NCI-H2171 treated with DMSO at 0.1 percent for 48 hours (cell line): ENCODE measurements at places on chromosomes 7 and 10.
A peak's percentile ranks its signal among the peaks of the same experiment; 100 is the strongest.

GRCh38 chr7:125695626-125696025 is 766.0 kb upstream of the POT1 start:
- peak; percentile 83 for DNase-seq

DNA sequence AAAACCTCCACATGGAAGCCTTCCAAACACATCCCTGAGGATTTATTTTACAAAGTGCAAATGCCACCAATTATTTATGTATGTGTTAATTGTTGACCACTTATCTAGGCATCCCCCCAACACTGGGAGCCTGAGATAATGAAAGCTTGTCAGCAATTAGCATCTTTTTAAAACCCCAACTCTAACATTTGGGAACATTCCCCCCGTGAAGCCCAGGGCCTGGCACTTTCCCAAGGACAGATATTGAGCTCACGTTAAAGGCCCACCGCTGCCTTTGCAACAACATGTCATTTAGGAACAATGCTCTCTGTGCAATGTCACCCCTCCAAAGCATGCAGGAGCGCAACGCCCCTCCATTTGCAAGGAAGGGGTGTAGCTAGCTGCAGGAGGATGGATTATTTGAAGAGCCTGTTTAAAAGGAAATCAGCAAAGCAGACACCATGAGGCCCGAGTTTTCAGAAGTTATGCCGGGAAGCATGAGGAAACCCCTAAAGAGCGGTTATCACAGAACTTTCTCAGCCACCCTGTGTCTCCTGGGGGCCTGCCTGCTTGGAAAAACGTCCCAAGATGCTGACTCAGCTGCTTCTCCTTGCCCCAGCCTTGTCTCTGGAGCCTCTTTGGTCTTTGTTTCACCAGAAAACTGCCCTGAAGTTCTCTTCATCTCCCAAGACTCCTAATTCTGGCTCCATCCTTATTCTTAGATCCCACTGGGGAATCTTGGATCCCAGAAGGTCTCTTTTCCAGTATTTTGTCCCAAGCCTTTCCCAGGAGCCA is 444.1 kb downstream of the GRID1 start:
- DNase-seq, result peak; percentile 14

- DNase-seq, result no peak
Observed at GRCh38 chr10:125076121-125076825, 84.1 kb downstream of the CTBP2 start.

- no peak for DNase-seq
Observed at GRCh38 chr10:101772895-101773761, 2.8 kb downstream of the FGF8 start.

DNA sequence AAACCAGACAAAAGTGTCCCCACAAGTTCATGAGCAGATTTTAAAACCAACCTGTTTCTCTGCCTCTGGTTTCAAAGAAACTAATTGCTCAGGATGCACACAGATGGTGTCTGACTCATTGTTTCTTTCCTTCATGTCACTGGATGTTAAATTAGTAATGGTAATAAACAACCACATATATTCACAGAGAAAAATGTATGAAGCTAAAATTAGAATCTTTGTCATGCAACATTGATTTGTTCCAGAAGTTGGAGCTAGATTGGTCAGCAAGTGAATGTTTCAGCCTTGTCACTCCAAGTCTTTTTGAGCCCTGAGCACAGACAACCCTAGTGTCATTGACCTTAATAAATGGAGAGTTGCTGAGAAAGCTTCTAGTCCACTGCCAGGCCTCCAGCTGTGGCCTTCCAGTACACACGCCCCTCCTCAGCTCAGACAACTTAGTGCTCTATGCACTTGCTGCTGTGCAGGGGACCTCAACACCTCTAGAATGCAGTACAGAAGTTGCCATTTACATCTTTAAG is 175.9 kb downstream of the CCDC71L start:
- DNase-seq, result no peak

DNA sequence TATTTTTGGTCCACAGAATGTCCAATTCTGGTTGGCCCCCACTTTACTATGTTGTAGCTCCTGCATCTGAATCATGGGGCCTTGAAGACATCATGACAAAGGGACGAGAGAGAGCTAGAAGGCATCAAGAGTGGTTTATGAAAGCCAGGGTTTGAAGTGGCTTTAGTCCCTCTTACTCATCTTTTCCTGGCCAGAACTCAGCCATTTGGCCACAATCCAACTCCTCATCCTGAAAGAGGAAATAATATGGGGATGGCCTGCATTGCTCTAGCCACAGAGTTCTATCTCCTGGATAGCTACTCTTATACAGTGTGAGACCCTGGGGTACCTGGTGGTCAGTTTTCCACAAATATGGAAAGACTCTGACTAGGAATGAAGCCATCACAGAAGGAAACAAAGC is 418.9 kb downstream of the XPNPEP1 start:
- DNase-seq, result no peak

- no peak for DNase-seq
Observed at GRCh38 chr10:126712681-126713080, 42.2 kb upstream of the C10orf90 start.

DNA sequence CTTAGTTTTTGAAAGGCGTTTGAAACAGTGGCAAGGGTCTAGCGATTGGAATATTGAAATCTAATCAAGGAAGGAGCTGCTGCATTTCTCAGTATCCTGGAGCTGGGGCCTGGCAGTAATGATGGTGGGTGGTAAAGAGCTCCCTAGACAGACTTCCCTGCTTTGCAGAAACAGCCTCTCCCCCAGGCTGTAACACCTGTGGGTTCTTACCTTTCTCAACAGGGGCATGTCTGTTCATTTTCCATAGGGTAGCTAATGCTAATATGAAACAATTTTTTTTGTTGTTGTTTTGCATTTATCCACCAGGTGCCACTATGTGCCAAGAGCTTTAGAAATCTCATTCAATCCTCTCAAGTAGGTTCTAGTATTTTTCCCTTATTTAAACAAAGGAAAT is 345.5 kb downstream of the REEP3 start:
- peak; percentile 14 for DNase-seq

- no peak for DNase-seq
Observed at GRCh38 chr10:4813023-4813422, 13.0 kb upstream of the AKR1E2 start.

DNA sequence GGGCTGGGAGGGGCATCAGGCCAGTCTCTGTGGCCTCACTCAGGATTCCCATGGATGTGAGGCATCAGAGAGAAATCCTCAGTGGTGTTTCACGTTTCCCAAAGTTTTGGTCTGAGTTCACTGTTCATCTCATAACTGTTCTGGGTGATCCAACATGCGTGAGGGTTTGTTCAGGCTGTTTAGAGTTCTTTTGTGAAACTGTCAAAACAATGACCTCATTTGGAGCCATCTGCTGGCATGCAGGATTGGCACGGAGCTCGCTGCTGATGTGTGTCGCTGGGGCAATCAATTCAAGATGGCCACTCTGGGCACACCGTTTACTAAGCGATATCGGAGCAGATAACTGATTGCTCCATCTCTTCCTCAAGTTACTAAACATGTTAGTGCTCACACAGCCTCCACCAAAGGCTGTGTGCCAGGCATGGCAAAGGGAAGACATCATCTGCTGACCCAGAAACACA is 365.6 kb downstream of the WDR11 start:
- peak; percentile 15 for DNase-seq

DNA sequence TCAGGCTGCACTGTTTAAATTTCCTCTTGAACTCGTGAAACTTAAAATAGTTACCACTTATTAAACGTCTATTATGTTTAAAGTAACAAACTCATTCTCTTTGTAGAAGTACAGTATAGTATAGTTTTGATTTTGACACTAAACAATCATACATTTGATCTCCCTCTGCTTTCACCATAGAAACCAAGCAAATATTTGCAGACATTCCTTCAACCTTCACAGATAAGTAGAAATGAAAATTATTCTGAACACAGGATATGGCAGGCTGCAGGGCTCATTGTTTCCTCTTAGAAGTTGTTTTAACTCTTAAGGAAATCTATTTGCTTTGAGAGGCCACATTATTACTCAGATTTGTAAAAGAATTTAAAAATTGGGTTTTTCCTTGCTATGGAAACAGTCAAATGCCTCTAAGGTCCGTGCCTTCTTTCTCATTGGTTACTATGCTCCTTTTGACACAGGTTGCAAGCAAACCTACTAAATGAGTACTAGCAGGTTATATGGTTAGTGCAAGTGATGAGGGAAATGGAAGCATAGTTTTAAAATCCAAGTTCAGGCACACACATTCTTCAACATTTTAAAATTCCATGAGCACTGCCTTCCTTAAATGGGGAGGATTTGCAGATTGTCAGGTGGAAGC is 92.8 kb upstream of the FAM133B start:
- DNase-seq, result no peak

DNA sequence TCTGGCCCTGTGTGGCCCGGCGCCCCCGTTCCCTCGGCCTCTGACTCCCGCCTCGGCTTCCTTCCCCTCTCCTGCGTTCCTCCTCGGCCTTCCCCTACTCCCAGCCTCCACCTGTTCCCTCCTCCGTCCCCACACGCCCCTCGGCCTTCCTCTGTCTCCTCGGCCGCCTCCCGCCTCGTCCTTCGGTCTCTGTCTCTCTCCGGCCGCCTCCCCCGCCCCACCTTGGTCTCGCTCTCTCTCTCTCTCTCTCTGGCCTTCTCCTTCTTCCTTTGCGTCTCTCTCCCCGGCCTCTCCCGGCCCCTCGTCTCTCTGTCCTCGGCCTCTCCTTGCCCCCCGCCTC is 588 bp downstream of the GET4 start:
- no peak for DNase-seq

DNA sequence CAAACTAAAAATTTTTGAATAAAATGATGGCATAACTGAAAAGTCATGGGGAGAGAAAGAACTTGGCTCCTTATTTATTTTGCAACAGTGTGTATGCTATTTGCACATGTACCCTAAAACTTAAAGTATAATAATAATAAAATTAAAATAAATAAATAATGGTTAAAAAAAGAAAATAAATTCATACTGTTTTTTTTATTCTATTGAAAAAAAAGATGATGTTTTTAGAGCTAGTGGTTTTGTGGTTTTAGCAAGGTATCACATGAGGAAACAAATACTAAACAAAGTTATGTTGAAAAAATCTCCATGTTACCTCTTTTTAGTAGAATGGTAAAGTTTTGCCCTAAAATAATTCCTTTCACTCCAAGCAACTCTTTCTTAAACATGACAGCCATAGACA is 26.2 kb downstream of the TMEM168 start:
- no peak for DNase-seq

DNA sequence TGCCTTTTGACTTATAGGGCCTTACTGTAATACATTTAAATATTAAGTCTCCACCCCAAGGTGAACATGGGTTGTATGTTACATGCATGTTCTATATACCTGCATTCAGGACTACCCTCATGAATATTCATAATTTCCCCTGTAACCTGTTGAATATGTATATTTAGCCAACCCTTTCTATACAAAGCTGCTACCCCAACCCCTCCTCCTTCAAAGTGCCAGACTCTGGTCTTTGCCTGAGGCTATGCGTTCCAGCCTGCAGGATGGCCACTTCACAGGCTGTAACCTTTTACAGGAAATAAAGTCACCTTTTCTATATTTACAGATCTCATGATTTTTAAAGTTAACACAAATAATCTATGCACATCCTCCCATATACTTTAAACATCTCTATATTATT is 10.1 kb upstream of the UNC5B start:
- DNase-seq, result no peak

DNA sequence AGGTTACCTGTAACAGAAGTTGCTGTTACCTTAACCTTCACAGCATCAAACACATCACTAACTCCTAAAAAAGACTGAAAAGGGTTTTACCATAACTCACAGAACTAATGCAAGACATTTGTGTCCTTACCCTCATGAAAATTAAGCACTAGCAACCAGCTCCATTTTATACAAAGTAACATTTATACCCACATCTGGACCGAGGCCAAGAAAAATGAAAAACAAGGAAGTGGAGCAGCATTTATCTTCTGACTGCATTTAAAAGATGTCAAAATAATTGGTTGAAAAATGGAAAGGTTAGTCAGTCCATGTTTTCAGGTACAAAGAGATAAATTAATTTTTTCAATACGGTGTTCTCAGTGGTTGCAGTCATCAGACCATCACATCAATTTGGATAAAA is 3.1 kb upstream of the RBP4 start:
- DNase-seq, result peak; percentile 57

DNA sequence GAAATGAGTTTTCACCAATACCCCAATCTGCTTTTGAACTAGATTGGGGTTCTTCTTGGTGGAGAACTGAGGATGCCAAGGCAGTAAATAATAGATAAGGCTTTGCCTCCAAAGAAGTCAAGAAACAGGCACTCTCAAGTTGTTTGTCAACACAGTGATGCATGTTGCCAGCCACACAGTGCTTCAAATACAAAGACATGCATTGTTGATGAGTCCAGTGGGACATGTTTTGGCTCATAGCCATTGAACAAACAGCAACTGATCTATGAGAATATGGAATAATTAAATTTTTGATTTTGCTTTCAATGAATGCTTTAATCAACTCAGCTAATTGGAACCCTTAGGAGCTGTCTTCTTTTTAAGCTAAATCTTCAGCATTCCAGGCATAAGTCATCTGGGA is 346.4 kb downstream of the THSD7A start:
- DNase-seq, result no peak

- DNase-seq, result no peak
Observed at GRCh38 chr10:119768455-119769094, 42.7 kb downstream of the INPP5F start.

- DNase-seq, result no peak
Observed at GRCh38 chr7:143436325-143436946, 6.8 kb upstream of the TAS2R60 start.

DNA sequence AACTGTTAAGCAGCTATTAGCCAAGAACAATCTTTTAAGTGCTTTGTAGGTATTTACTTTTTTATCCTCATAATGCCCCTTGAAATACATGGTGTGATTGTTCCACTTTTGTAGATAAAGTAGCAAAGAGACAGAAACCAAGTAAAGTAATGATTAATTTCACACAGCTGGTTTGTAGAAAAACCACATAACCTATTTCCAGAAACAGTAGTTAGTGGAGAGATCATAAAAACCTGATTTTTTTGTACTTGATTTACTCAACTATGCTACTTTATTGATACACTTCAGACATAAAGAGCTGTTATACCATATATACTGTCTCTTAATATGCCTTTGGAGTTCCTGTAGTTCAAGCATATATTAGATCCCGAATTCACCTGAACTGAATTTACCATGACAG is 118.4 kb downstream of the SEMA3A start:
- DNase-seq, result no peak

DNA sequence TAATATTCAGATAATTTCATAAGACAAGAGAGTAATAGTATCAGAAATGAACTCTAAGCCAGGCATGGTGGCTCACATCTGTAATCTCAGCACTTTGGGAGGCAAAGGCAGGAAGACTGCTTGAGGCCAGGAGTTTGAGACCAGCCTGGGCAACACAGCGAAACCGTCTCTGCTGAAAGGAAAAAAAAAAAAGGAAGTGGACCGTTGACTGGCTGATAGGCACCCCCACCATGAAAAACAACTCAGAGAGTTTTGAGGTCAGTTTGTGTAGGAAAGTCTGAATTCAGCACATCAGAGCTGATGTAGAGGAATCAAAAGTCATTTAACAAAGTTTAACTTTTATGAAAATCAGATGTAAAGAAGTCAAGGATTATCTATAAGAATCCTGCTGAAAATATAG is 63.2 kb upstream of the AMPH start:
- no peak for DNase-seq

- no peak for DNase-seq
Observed at GRCh38 chr10:78868048-78868447, 200.7 kb upstream of the ZMIZ1 start.
